ENCODE measurements at places on chromosomes 6 and 20.

DNA sequence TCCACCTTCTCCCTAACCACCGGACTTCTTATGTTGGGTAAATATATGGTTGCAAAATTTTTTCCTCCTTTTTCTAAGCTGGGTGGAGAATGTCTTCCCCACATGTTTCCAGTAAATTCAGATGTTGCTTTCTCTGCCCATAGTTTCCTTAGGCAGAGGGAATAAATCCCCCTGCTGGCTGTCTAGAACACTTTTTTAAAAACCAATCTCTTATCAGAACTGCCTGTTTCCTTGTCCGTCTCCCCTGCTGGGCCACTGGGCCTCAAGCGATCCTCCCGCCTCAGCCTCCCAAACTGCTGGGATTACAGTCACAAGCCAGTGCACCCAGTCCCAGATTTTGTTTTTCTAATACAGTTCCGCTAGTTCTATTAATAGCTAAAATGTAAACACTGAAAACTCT lies 9.9 kb upstream of the WFDC2 start:
- no peak for DNase-seq

DNA sequence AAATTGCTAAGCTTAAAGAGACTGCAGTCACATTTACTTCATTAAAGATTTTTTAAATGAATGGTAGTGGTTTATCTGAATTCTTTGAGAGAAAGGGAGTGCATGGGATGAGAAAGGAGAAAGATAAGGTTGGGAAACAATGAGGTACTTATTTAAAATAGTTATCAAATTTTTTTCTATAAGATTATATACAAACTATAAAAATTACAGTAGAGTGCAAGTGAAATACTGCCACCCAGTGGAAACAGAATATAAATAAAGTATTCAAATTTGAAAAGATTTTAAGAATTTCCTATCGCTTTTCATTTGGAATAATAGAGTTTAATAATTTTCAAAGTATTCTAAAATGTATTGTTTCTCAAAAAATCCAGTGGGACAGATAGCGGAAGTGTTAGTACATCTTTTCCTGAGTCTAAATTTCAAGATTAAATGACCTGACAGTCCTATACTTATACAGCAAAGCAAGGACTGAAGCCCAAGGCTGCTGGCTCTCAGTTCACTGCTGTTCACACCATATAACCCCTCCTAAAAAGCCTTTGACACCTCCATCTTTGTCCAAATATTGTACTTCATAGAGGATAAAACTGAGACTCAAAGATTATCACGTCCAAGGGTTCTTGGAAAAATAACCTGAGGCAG lies 31.1 kb downstream of the EPM2A start:
- no peak for DNase-seq

GRCh38 chr6:125154118-125154760 lies 666 bp downstream of the TPD52L1 start:
- DNase-seq, result no peak

DNA sequence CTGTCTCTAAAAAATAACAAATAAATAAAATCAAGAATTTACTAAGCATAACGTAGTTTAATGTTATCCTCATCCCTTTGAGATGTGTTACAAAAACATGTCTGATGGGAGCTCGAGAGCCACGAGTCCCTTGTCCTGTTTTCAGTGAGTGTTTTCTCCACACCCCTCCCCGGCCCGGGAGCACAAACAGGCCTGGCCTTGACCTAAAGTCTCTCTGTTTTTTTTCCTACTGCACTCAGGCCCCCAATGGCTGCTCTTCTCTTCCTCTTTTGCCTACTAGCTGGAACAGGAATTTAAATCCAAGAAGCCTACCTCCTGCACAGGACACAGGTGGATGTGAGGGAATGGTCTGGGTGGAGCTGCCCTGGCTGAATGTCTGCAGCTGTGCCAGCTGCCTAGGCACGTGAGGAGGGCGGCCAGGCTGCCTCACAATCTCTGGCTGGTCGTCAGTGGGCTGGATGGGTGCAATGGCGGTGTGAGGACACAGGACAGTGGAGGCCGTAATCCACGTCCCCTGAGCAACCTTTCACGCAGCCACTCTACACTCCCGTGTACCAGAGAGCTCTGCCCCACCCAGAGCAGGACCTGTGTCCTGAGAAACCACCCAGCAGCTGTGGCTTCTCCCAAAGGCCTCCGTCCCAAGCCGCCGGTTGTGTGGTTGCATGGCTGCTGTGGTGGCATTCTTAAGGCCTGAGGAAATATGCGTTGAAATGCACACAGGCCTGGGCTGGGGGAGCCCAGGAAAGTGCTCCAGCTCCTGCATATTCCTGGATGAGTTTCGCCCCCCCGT lies 117.5 kb downstream of the FAM120B start:
- DNase-seq, result no peak

DNA sequence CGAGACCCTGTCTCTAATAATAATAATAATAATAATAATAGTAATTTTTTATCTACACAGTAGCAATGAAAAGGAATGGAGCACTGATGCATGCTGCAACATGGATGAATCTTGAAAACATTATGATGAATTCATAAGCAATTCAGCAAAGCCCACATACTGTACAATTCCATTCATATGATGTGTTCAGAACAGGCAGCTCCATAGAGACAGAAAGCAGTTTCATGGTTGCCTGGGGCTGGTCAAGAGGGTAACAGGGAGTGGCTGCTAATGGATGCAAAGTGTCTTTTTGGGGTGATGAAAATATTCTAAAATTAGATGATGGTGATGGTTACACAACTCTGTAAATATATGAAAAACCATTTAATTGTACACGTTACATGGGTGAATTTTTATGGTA lies 43.6 kb downstream of the SLC24A3 start:
- DNase-seq, result no peak

All from iPS DF 19.7 (cell line).